ENCODE measurements at places on chromosomes 6 and 20.

DNA sequence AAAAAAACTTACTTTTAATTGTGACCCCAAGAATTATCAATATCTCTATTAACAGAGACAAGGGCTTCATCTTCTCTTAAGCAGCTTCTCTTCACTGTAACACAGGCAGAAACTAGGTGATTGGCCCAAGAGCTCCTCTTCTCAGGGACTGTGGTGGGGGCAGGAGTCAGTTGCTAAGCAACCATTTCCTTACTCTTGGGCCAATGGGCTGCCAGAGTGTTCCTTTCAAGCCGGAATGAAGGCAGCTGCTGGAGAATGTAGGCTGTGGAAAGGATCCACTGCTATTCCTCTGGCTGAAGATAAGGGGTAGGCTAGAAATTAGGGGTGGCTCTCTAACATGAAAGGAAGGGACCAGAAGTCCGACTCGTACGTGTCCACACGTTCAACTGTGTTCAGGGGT is at the start of gene SEL1L2:
Gene SEL1L2, minus strand, starts transcription at position 150 of the 400 bp plus-strand sequence. Its CDS starts 80 bp downstream, at position 70.
- no peak for DNase-seq

GRCh38 chr6:139172567-139172966 is 37.7 kb downstream of the HECA start:
- no peak for DNase-seq

- no peak for DNase-seq
Measured at GRCh38 chr6:14811775-14812428, 434.0 kb upstream of the JARID2 start.

- no peak for DNase-seq
Measured at GRCh38 chr20:33192912-33193501, 24.1 kb upstream of the BPIFA3 start.

- no peak for DNase-seq
Measured at GRCh38 chr6:7468382-7469081, 72.9 kb upstream of the DSP start.

DNA sequence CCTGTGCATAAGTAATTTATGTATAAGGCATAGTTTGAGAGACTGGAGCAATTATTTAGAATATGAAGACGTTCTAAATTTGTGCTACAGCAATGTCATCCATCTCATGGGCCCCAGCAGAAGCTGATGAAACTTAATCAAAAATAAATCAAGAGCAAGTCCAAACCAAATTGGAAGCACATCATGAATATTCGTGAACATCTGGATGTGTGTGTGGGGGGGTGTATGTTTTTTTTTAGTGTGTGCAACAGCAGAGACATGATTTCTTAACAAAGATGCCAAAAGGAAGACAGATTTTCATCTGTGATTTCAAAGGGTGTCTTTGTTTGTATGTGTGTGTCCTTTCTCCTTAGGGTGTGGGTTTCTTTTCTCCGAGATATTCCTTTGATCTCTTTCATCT is 58.9 kb downstream of the SASH1 start:
- DNase-seq, result no peak

DNA sequence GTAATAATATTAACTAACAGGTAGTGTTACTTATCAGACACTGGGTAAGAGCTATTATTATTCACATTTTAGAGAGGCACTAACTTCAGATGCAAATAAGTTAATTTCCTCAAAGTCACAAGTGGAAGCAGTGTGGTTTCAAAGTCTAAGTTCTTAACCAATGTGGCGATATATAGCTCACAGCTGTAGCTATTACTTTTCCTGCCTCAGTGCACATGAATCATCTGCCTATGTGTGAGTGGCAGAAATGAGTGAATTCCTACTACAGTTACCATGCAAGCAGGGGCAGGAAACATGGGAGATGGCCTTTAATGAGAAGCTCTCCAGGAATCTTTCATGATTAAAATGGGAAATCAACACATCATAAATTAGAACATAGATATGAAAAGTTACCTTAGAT is 126.2 kb upstream of the EYA4 start:
- no peak for DNase-seq

GRCh38 chr6:154921482-154921881 is 73.6 kb upstream of the TIAM2 start:
- no peak for DNase-seq

DNA sequence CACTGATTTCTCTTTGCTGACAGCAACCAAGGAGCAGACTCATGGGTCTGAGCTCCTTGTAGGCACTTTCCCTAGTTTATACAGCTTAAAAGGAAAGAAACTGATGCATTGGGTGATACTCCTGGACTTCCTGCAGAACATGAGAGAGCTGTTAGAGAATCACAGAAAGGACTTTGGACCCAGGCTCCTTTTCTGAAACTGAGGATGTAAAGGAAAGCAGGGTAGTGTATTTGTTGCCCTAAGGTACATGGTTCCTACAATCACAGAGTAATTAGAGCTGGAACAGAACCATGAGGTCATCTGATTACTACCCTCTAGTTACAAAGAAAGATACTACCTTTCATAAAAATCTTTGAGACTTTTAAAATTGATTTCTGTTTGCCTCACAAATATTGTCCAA is 477.1 kb upstream of the SPTLC3 start:
- no peak for DNase-seq

DNA sequence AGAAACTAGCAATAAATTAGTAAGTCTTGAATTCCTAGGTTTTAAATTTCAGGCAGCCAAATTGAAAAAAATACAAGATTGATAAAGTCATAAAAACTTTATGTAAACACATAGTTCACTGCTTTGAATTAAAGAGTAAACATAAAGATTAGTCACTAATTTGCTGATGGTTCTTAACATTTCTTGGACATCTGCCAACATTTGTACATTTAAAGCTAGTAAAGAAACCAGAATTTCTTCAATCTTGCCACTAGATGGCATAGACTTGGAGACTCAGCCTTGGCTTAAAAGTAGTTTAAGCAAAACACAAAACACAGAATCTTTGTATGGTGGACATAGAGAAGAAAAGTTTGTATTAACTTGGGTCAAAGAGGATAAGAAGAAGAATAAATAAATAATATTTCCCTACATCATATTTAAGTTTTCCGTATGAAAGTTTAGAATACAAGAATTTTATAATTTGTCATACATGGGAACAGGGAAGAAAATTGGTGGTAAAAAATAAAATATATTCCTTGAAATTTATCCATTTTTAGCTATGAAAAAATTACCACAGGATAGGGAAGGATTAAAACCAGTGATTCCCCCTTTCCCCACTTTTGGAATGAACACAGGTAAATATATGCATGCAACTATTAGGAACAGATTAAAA is 41.7 kb upstream of the FAM135A start:
- no peak for DNase-seq

- DNase-seq, result peak; percentile 1
Measured at GRCh38 chr6:25882051-25882496, 8.0 kb upstream of the SLC17A3 start.
